Progenitor cell of endocrine pancreas (in vitro differentiated cells): ENCODE measurements at places on chromosomes 1 and 21. TPM values are rescaled to one million over a fixed set of nuclear protein-coding genes. Genes with fewer than 3 reads are reported as not detected.

GRCh38 chr1:8796812-8797211, 20.6 kb downstream of the RERE start:
- no peaks in the 10 kb centered on the region for H3K27me3 ChIP-seq
- peaks cover 11% of the 10 kb centered on the region for H3K4me1 ChIP-seq
- peaks cover 9% of the 10 kb centered on the region for H3K36me3 ChIP-seq
- peak overlapping the region; percentile 51 for H3K27ac ChIP-seq

- no peak for DNase-seq
- H3K4me1 ChIP-seq, result peaks cover 17% of the 10 kb centered on the region
- no peaks in the 10 kb centered on the region for H3K27me3 ChIP-seq
- no peaks in the 10 kb centered on the region for H3K36me3 ChIP-seq
- no peak overlapping the region for H3K27ac ChIP-seq
These were observed 30.0 kb upstream of the RRP15 start for GRCh38 chr1:218255090-218255489.

GRCh38 chr1:206082831-206083695, 30.1 kb downstream of the RHEX start:
- H3K27me3 ChIP-seq, result peaks cover 3% of the 10 kb centered on the region
- DNase-seq, result no peak
- H3K36me3 ChIP-seq, result no peaks in the 10 kb centered on the region
- H3K4me1 ChIP-seq, result no peaks in the 10 kb centered on the region

DNA sequence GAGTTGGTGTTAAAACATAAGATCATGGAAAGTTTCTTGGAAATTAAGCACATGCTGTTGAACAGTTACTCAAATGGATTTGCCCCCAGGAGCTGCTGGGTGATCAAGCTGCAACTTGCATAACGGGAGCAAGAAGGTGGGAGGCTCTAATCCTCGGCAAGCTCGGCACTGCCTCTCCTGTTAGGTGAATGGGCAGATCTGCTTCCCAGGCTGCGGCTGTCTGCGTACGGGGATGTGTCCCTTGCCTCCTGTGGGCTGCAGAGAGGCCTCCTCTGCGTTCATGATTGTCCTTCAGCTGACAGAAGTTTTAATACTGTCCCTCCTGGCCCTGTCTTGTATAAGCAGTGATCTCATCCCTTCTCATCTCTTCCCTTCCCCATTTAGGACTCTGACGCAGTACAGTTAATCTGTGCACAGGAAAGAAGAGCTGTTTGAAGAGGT, 36.7 kb downstream of the ATP1A1 start:
- no peak overlapping the region for H3K27ac ChIP-seq
- H3K4me1 ChIP-seq, result peaks cover 12% of the 10 kb centered on the region

- peaks cover 9% of the 10 kb centered on the region for H3K36me3 ChIP-seq
- no peak overlapping the region for H3K4me3 ChIP-seq
- DNase-seq, result no peak
- H3K4me1 ChIP-seq, result peaks cover 4% of the 10 kb centered on the region
- H3K27me3 ChIP-seq, result peaks cover 8% of the 10 kb centered on the region
- no peak overlapping the region for H3K27ac ChIP-seq
These were observed 103.7 kb downstream of the SLC16A1 start for GRCh38 chr1:112852276-112852675.

- H3K4me1 ChIP-seq, result no peaks in the 10 kb centered on the region
- no peak overlapping the region for H3K27ac ChIP-seq
- peaks cover 25% of the 10 kb centered on the region for H3K36me3 ChIP-seq
- no peak for DNase-seq
These were observed 157.4 kb downstream of the SIPA1L2 start for GRCh38 chr1:232472485-232473041.

DNA sequence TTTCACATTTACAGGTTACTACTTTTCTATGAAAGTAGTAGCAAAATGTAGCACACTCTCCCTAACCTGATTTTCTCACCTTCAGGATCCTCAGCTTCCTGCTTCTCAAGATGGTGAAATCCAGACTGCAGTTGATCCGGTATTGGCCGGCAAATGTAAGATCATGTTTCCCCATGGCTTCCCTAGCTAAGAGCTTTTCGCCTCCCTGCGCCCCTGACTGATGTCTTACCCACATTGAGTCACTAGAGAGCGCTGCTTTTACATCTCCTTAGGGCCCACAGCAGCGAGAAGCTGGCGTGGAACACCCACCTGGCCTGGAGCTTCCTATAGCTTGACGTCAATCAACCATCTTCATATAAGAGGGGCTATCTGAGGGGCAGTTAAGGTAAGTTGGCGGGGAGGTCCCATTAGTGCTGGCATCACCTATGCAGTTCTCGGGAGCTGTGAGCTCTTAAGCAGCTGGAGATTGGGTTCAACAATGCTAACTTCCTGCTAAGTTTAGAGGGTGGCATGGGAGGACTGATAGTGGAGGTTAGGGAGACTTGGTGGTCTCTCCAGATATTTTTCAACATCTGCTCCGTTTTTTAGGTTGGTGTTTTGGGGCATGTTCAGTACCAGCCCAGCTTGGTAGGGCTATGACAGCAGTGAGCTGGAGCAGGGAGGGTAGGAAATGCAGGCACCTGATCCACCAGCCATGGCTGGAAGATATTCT, 5.5 kb downstream of the PTPN7 start:
- peak; percentile 32 for DNase-seq
- H3K27me3 ChIP-seq, result peaks cover 17% of the 10 kb centered on the region
- peaks cover 5% of the 10 kb centered on the region for H3K4me1 ChIP-seq
- H3K4me3 ChIP-seq, result no peak overlapping the region

DNA sequence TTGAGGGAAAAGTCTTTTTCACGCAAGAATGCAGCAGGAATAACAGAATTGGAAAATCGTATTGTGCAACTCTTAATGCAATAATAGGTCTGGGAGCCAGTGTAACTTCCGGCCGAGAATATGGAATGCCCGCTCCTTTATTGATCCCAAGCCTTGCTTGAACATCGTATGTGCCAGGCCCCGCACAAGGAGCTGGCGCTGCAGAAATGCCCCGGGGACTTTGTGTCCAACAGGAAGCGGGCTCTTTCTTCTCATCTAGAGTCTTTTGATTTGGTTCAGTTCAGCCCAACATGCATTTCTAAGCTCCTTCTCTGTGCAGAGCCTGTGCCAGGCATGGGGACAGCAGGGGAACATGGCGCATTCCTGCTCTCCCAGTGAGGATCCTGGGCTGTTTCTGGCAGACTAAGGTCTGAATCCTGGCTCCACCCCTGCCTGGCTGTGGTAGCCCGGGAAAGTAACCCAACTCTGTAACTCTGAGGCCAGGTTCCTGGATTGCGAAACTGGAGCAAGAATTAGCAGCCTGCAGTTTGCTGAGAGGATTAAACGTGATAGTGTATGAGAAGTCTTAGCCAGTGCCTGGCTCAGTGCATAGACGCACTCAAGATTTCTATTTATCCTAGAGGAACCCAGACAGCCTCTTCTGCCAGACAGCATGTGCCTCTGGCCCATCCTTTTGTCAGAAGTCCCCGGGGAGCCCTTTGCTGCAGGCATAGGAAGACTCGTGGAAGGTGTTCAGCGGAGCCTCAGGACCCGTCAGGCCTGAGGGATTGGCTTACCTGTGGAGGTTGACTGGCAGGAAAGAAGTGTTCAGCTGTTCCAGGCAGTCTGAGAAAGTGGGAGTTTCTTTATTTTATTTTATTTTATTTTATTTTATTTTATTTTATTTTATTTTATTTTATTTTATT, 987 bp upstream of the CDCP2 start:
- H3K4me1 ChIP-seq, result no peaks in the 10 kb centered on the region
- no peak overlapping the region for H3K27ac ChIP-seq
- peaks cover 18% of the 10 kb centered on the region for H3K27me3 ChIP-seq
- DNase-seq, result no peak
- H3K4me3 ChIP-seq, result no peak overlapping the region

- DNase-seq, result no peak
- H3K27me3 ChIP-seq, result no peaks in the 10 kb centered on the region
- no peak overlapping the region for H3K27ac ChIP-seq
- peaks cover 12% of the 10 kb centered on the region for H3K36me3 ChIP-seq
- H3K4me1 ChIP-seq, result peaks cover 11% of the 10 kb centered on the region
These were observed 70.3 kb downstream of the PTPRU start for GRCh38 chr1:29306471-29307140.

GRCh38 chr1:225479996-225480720, 52.3 kb upstream of the LBR start:
- H3K27ac ChIP-seq, result no peak overlapping the region
- H3K27me3 ChIP-seq, result peaks cover 28% of the 10 kb centered on the region
- H3K4me1 ChIP-seq, result peaks cover 6% of the 10 kb centered on the region
- H3K4me3 ChIP-seq, result no peak overlapping the region
- DNase-seq, result no peak
- no peaks in the 10 kb centered on the region for H3K36me3 ChIP-seq

- no peaks in the 10 kb centered on the region for H3K4me1 ChIP-seq
- no peak overlapping the region for H3K4me3 ChIP-seq
- peaks cover 1% of the 10 kb centered on the region for H3K36me3 ChIP-seq
- no peak overlapping the region for H3K27ac ChIP-seq
These were observed 340.3 kb downstream of the SEC16B start for GRCh38 chr1:177629526-177629925.

GRCh38 chr1:167829868-167830267, 84.1 kb downstream of the ADCY10 start:
- H3K27ac ChIP-seq, result peak overlapping the region; percentile 30
- H3K36me3 ChIP-seq, result no peaks in the 10 kb centered on the region
- no peak for DNase-seq
- H3K4me1 ChIP-seq, result peaks cover 13% of the 10 kb centered on the region

GRCh38 chr1:167268347-167268787, 47.7 kb downstream of the POU2F1 start:
- DNase-seq, result no peak
- no peaks in the 10 kb centered on the region for H3K27me3 ChIP-seq
- no peaks in the 10 kb centered on the region for H3K36me3 ChIP-seq
- H3K4me1 ChIP-seq, result peaks cover 4% of the 10 kb centered on the region

DNA sequence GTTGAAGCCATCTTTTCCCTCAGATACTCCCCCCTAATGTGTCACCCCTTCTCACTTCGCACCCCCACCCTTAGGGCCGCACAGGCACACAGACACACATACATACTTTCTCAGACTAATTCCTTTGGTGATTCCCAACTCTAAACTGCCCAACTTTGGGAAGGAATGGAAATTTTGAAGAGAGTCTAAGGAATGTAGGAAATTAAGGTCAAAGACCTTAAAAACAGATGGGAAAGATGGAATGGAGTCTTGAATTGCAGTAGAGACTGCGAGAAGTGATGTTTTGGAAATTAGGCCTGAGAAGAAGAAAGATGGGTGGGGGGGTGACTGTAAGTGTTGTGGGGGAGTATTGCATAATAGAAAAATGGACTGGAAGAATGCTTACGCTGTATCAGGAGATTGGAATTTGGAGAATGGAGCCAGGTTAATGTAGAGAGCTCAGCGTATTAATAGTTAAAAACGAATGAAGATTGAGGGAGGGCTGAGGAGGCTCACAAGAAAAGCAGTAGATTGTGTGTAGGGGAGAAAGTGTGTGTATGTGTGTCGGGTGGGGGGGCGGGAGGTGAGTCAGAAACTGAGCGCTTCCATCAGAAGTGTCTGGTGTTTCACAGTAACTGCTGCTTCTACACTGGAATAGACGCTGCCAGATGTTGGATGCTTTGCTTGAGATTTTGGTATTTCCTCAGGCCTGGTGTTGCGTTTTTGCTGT, 1.7 kb downstream of the PIP5K1A start:
- peak overlapping the region; percentile 100 for H3K27ac ChIP-seq
- peaks cover 2% of the 10 kb centered on the region for H3K36me3 ChIP-seq
- DNase-seq, result no peak
- H3K27me3 ChIP-seq, result no peaks in the 10 kb centered on the region
- H3K4me1 ChIP-seq, result peaks cover 33% of the 10 kb centered on the region
- H3K4me3 ChIP-seq, result peak overlapping the region; percentile 97

- peak overlapping the region; percentile 91 for H3K27ac ChIP-seq
- no peaks in the 10 kb centered on the region for H3K36me3 ChIP-seq
- no peaks in the 10 kb centered on the region for H3K27me3 ChIP-seq
- H3K4me1 ChIP-seq, result peaks cover 27% of the 10 kb centered on the region
These were observed 1.2 kb downstream of the UBR4 start for GRCh38 chr1:19208710-19209438.

GRCh38 chr1:56484695-56485094, 94.7 kb downstream of the PLPP3 start:
- no peak overlapping the region for H3K4me3 ChIP-seq
- no peaks in the 10 kb centered on the region for H3K36me3 ChIP-seq
- DNase-seq, result no peak
- no peaks in the 10 kb centered on the region for H3K27me3 ChIP-seq

DNA sequence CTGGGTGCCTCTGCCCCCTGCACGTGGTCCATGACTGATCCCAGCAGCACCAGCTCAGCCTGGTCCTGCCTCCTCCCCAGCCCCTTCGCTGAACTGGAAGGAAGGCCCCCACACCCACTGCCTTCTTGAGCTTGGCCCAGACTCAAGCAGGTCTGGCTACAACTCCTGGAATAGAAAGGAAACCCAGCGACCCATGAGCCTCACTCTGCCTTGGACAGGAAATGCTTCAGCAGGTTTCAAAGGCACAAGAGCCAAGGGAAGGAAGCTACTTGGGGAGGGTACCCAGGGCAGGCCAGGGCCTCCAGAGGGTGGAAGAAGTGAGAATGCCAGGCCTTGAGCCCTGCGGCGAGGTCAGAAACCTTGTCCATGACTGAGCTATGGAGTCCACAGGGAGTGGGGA, 35.9 kb upstream of the RD3 start:
- no peak for DNase-seq
- H3K4me1 ChIP-seq, result peaks cover 4% of the 10 kb centered on the region
- no peaks in the 10 kb centered on the region for H3K36me3 ChIP-seq
- peaks cover 21% of the 10 kb centered on the region for H3K27me3 ChIP-seq
- no peak overlapping the region for H3K27ac ChIP-seq

GRCh38 chr1:94194079-94194865, 43.1 kb downstream of the ARHGAP29 start:
- H3K4me1 ChIP-seq, result no peaks in the 10 kb centered on the region
- DNase-seq, result no peak
- H3K27me3 ChIP-seq, result no peaks in the 10 kb centered on the region
- H3K36me3 ChIP-seq, result peaks cover 8% of the 10 kb centered on the region

DNA sequence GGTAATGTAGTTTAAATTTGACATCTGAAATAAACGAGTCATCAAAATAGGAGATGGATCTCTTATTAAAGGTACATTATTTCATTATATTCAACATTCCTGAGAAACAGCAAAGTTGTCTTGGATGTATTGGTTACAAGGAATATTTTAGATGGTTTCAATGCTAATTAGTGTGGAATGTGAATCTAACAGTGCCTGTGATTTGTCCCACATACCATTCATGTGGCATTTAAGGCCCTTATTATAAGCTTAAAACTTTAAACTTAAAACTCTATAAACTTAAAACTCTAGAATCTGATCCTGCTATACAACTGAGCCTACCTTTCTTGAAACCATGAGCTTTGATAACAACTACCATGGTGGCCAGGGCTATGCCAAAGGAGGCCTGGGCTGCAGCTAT, at the start of gene KRTAP22-1:
Gene KRTAP22-1, plus strand, starts transcription at position 301 of the 400 bp plus-strand sequence.
- H3K36me3 ChIP-seq, result peaks cover 2% of the 10 kb centered on the region
- no peaks in the 10 kb centered on the region for H3K4me1 ChIP-seq
- H3K4me3 ChIP-seq, result no peak within 1 kb of the TSS
- no peaks in the 10 kb centered on the region for H3K27me3 ChIP-seq
- H3K27ac ChIP-seq, result no peak within 1 kb of the TSS

CIART gene
- total RNA-seq, result 1.9 and 2.7 TPM in 2 replicates

RHEX gene
- not detected in 2 replicates for total RNA-seq

SPATA45 gene
- total RNA-seq, result 0.69 TPM in 1 of 2 replicates, not detected in the other

PLEKHA6 gene
- 66.9 and 71.5 TPM in 2 replicates for total RNA-seq

NLRP3 gene
- 0.38 TPM in 1 of 2 replicates, not detected in the other for total RNA-seq

SLAMF8 gene
- total RNA-seq, result not detected in 2 replicates

EPS8L3 gene
- total RNA-seq, result 9.5 and 14.2 TPM in 2 replicates

GJA4 gene
- total RNA-seq, result 42.2 and 48.0 TPM in 2 replicates

CBR3 gene
- not detected in 2 replicates for total RNA-seq

TSSK3 gene
- 3.1 and 3.9 TPM in 2 replicates for total RNA-seq

PLA2G2A gene
- 2.0 and 2.4 TPM in 2 replicates for total RNA-seq

SLC37A1 gene
- total RNA-seq, result 58.4 and 60.2 TPM in 2 replicates

ZSWIM5 gene
- total RNA-seq, result 8.5 and 9.2 TPM in 2 replicates

MATN1 gene
- 0.11 and 0.14 TPM in 2 replicates for total RNA-seq

DCST1 gene
- not detected in 2 replicates for total RNA-seq

IL19 gene
- not detected in 2 replicates for total RNA-seq

IL12RB2 gene
- total RNA-seq, result not detected in 2 replicates

BSND gene
- not detected in 2 replicates for total RNA-seq
